Right ventricle myocardium superior (tissue), 1 donor: ENCODE measurements at places on chromosomes 1 and 21. TPM values are rescaled to one million over a fixed set of nuclear protein-coding genes. Genes with fewer than 3 reads are reported as not detected.
A peak's percentile ranks its signal among the peaks of the same experiment; 100 is the strongest.

- no peak for DNase-seq
These were observed 33.5 kb downstream of the CAPN8 start for GRCh38 chr1:223631956-223632355.

- no peak for DNase-seq
These were observed 21.3 kb downstream of the TRPM2 start for GRCh38 chr21:44374601-44375280.

DNA sequence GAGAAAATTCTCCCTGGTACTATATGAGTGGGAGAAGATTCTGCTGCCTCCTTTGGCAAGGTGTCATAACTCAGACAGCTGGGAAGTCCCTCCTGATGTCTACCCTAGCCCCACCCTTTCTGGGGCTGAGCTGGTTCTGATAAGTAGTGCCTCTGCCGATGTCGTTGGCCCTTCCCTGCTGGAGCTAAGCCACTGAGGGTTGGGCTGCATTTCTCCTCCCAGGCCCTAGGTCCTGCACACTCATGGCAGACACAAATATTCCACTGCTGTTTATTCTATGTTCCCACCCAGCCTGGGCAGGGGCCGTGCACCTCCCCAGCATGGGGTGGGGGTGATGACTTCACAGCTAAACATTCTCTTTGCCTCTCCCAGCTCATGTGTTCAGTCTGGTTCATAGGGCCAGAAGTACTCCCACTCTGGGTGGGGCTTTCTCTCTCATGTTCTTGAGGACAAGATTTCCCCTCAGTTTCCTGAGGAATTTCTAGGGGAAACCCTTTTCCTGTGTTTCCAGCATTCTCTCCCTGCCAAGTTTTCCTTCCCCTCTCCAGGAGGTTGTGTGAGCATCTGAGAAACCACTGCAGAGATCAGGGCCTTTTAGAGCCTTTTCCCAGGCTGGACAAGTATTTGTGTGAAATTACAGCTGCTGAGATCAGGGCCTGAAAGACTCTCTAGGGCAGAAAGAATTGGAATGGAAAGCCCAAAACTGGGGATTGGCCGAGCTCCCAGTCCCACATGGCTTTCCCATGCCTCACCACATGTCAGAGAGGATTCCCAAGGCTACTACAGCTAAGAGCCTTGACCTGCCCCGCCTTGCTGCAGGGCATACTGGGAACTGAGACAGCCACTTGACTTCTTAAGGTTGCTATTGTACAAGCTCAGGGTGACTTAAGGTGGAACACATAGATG lies 66.2 kb downstream of the ATP2B4 start:
- peak; percentile 89 for DNase-seq

Gene GPR25
- not detected for total RNA-seq

DNA sequence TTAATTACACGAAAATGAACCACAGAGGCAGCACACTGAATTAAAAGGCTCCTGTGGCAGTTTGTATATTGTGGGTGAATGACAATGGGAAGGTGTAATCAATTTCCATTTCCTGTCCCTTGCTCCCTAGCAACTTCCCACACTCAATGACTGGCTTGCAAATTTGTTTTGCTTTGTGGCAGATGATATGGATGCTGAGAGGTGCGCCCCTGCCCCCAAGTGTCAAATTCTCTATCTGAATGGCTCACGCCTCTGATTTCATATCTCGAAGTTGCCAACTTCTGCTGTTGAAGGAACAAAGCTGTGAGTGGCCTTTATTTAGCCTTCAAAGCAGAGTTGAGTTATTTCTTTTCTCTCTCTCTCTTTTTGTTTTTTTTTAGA lies 86.0 kb downstream of the FOXD2 start:
- DNase-seq, result no peak

Gene PPIH
- 17.6 TPM for total RNA-seq

DNA sequence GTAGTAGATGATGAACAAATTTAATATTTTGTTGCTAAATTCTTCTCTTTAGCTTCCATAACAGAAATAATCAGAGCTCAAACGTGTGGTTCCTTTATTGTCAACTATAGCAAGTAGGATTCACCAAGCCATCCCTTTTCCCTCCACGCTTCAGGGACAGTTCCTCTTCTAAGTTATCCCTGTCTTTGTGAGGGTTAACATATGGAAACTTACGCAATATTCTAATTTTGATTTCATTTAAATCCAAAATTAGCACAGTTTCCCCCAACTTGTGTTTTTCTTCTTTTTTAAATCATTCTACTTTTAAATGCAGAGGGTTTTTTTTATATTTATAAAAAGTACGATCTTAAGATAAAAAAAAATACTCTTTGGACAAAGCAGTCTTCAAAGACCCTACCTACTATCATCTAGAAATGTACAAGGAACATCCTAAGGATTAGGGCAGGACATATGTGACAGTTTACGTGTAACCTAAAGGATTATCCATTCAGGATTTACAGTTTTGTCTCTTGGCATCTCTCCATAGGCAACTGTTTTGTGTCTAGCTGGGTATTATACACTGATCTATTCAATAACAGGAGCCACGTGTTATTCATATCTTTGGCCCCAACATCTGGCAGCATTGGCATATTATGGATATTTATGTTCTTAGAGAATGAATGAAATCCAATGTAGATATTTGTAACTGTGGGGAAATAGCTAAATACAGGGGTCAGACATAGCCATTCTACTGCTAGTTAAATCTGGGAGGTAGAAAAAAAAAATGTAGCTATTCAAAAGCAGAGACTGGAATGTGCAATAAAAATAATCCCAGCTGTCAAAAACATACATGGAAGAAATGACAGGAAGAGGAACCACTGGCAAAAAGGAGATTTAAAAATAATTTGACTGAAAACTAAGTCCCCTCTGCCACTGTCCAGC lies 272.9 kb downstream of the NEGR1 start:
- no peak for DNase-seq

DNA sequence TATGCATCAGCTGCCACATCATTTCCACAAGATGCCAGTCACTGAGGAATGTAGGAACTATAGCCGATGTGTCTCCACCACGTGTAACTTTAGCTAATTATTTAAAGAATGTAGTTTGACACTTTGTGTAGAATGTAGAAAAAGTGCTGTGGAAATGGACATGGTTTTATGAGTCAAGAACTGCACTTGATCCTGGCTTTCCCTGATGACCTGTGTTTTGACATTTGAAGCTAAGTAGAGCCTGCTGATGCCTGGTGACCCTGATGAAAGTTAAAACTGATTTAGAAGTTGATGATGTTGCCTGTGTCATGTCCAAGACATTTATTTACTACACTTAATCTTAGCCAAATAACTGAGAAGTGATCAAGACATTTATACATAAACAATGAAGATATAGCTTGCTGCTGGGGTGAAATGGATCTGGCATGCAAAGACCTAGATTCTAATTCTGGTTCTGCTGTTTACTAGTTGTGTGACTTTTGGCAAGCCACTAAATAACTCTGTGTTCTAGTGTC lies 4.4 kb upstream of the OSBPL9 start:
- DNase-seq, result no peak

- DNase-seq, result peak; percentile 69
These were observed 154.9 kb downstream of the TGFBR3 start for GRCh38 chr1:91730801-91731732.
